ENCODE measurements at places on chromosomes 4 and X.

DNA sequence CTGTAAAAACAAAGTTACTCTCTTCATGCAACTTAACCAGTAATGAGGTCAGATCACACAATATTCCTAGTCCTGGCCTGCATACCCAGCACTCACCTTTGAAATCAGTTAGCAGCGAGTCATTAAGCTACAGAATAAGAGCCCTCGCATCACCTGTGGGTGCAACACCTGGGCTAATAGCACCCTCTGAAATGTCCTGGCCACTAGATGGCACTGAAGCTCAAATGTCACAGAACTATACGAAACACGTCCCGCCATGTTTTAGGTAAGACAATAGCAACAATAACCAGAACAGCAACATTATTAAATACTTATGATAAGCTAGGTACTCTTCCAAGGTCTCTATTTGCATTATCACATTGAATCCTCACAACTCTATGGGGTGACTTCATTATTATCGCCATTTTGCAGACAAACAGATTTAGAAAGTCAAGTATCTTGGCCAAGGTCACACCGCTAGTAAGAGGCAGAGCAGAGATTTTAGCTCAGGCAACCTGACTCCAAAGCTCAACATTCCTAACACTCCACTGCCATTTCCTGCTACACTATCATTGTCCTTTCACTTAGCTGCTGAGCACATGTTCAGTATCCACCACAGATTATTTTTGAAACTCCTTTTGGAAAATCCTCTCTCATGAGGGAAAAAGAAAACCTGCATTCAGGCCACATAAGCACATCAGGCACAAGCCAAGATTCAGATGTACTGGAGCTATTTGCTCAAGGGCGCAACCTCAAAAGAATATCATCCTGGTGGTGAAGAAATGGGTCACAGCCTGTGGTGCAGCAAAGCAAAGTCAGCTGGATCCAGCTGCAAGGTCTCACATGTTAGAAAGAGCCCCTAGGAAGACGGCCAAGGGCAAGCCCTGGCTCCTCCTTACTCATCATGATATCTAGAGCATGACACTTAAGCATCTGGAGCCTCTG is 59.5 kb upstream of the KDR start:
- ATAC-seq: no peak

DNA sequence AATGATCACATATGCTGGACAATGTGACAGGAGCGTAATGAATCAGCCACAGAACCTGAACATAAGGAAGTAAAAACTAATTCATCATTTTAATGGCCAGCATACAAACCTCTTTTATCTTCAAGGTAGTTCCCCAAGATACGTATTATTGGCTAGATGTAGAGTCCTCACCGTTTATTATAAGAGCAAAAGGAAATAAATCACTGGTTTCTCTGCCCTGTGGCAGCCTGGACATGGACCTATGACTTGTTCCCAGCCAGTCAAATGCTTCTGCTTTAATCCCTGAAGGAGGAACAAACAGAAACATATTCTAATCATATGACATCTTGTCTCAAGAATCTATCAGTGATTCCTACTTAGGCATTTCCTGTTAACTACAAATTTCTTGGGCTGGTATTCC is 86.8 kb upstream of the FAM241A start:
- ATAC-seq: no peak

DNA sequence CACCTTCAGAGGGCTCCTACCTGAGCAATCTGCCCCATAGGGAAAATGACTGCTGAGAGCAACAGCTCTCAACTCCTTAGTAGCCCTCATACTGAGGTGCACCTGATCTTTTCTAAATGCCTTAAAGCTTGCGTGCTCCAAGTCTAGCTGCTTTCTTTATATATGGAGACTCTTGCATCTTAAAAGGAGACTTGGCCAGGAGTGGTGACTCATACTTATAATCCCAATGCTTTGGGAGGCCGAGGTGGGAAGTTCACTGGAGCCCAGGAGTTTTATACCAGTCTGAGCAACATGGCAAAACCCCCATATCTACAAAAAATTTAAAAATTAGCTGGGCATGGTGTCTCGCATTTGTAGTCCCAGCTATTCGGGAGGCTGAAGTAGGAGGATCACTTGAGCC is 78.1 kb upstream of the TRIM2 start:
- ATAC-seq: no peak

- no peak for ATAC-seq
Measured at GRCh38 chr4:76488455-76488854, 53.4 kb downstream of the SHROOM3 start.

GRCh38 chr4:6267573-6267972 is 2.1 kb upstream of the WFS1 start:
- ATAC-seq: no peak

- ATAC-seq: no peak
Measured at GRCh38 chrX:135302269-135302873, 6.9 kb upstream of the ETDC start.

DNA sequence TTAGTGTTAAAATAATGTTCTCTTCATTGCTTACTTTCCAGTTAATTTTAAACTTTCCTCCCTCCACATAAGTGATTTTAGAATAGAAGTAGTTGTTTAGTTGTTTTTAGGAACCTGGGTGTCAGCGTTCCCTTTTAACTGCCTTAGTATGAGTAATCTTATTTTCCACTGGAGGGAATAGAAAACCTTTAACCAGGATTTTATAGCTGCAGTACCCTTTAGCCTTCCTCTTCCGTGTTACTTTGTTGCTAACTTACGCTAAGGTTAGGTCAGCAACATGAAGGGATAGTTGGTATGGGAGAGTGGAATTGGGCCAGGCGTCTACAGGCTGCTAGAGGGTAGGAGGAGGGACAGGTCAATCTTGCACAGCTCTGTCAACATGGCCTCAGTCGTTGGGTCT is 31.5 kb downstream of the SMS start:
- ATAC-seq: no peak

DNA sequence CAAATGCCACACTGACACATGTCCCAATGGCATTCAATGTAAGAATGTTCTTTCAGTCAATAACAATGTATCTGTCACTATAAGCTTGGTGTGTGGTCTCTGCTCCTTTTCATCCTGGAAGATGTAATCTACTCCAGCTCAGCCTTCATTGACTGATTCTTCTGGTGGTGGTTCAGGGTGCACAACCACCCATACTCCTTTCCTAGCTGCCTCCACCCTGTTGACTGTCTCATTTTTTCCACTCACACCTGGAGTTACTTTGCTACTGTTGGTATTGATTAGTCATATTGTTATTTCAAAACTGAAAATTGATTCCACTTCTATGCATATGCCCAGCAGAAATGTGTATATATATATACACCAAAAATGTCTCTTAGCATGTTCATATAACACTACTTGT is 140.5 kb downstream of the ASB9 start:
- ATAC-seq: peak; percentile 64

- ATAC-seq: no peak
Measured at GRCh38 chr4:101953949-101954348, 163.4 kb downstream of the BANK1 start.

GRCh38 chr4:3177426-3177825 is 71.5 kb upstream of the MSANTD1 start:
- no peak for ATAC-seq

GRCh38 chr4:165360985-165361670 is 17.7 kb upstream of the CPE start:
- ATAC-seq: no peak

- ATAC-seq: no peak
Measured at GRCh38 chr4:173153445-173153844, 15.2 kb upstream of the GALNT7 start.

DNA sequence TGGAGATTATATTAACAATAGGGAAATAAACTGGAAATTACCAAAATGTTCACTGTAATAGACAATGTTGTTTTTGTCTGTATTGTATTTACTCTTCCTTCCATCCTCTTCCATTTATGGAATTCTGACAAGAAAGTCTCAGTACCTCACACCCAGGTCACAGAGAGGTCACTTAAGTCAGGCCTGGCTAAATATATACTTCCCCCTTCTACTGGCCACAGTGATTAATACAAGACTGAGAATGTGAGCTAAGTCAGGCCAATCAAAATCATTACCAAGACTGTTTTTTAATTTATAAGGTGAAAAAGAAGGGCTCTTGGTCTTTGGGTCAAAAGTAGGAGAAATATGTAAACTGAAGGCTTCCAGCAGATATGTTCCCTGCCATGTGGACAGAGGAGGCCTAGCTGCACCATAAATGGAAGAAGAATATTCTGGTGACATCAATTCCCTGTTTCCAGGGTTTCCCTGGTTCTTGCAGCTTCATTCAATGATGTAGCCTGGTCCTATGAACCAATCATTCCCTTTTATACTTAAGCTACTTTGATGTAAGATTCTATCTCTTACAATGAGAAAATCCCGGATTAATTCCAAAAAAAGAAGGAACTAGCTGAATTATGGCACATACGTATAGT is 64.3 kb downstream of the LRBA start:
- no peak for ATAC-seq

GRCh38 chrX:42694260-42694815 is 83.6 kb downstream of the PPP1R2C start:
- peak; percentile 57 for ATAC-seq

- ATAC-seq: no peak
Measured at GRCh38 chr4:153215921-153216320, 11.7 kb downstream of the TRIM2 start.

GRCh38 chr4:121096191-121096590 is 23.9 kb upstream of the NDNF start:
- ATAC-seq: no peak

DNA sequence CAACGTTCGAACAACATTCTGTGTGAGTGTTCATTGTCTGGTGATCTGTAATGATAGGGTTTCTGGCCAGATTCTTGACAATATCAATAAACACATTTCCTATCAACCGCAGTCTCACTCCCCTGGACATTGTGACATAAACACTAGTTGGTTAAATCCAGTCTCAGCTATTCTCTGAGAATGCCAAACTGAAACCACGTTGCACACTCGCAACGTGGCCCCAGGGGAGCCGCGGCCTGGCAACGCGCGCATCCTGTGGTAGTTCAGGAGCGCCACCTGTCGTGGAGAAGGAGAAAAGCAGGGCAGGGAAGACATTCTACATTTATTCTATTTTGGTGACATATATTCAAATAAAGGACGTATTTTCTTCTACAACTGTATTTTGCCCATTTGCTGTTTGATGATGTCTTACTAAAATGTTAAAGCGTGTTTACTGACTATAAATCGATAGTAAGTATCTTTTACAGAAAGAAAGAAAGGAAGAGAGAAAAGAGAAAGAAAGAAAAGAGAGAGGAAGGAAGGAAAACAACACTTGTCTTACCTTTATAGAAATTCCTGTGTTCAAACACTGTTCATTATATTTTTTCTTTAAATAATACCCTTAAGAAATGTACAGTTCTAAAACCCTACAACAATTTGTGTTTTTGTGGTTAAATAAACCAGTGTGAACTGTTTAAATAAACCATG is 738.3 kb upstream of the FRG1 start:
- ATAC-seq: no peak

GRCh38 chr4:8090744-8091301 is 67.8 kb downstream of the ABLIM2 start:
- no peak for ATAC-seq
